ENCODE measurements at places on chromosomes 6 and 20. TPM values are rescaled to one million over a fixed set of nuclear protein-coding genes. Genes with fewer than 3 reads are reported as not detected.

The SLA2 gene
- 0.29 TPM for total RNA-seq

The PRDM1 gene
- 3.5 TPM for total RNA-seq

The MYT1 gene
- total RNA-seq, result 0.23 TPM

GRCh38 chr20:57342829-57343228 lies 8.2 kb upstream of the RAE1 start:
- no peak for DNase-seq
- H3K36me3 ChIP-seq, result no peaks in the 10 kb centered on the region
- H3K4me1 ChIP-seq, result no peaks in the 10 kb centered on the region

- no peaks in the 10 kb centered on the region for H3K36me3 ChIP-seq
- DNase-seq, result no peak
- no peak overlapping the region for H3K4me3 ChIP-seq
- no peaks in the 10 kb centered on the region for H3K27me3 ChIP-seq
- H3K4me1 ChIP-seq, result no peaks in the 10 kb centered on the region
Observed at GRCh38 chr6:122838060-122838780, 49.2 kb downstream of the SMPDL3A start.

All from pancreas (tissue), 10 donors.